ENCODE measurements at places on chromosomes 7 and 10. TPM values are rescaled to one million over a fixed set of nuclear protein-coding genes. Genes with fewer than 3 reads are reported as not detected.
A peak's percentile ranks its signal among the peaks of the same experiment; 100 is the strongest.

- DNase-seq, result no peak
These were observed 1065.8 kb downstream of the REEP3 start for GRCh38 chr10:64586934-64587503.

DNA sequence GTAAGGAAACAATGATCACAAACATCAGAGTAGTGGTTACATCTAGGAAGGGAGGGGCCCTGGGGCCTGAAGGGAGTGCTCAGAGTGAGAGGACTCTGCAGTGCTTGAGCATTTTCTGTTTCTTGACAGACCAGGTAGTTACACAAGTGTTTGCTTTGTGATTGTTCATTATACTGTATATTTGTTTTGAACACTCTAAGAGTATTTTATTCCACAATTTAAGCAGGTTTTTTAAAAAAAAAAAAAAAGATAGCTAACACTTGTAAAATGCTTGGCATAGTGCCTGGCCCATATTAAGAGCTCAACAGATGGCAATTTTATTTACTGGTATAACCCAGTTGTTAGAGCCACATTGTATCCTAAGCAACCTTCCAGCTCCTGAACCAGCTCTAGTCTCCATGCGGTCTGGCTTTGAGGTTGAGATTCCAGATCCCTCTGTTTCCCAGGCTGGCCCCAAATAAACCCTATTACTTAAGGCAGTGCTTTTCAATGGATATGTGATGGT is 20.1 kb upstream of the ATXN7L1 start:
- no peak for DNase-seq

DNA sequence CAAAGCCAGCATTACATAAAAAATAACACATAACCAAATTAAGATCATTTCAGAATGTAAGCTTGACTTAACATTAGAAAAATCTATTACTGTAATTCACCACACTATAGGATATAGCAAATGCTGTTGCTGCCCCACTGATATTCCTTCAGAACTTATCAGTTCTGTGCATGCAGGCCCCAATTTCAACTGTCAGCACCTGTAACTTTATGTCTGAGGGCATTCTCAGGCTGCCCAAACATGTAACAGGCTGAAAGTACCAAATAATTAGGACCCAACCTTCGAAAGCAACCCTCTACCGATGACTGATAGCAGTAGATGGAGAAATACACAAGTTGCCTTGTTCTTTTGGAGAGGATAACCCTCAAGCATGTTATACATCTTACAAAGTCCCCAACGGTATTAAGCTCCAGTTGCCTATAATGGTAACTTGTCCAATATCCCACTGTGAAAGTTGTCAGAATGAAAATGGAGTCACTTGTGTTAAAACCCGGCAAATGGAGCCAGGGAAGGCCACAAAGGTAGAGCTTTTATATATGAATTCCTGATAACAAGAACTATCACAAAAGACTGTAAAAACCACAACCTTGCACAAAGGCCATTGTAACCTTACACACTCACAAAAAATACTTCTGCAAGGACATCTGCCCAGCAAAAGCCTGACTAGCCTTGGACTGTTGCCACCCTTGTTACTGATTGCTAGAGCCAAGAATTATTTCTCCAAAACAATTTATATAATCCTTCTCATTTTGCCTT is 66.9 kb upstream of the ZNF746 start:
- DNase-seq, result peak; percentile 30

Gene RASSF4
- 79.1 TPM for total RNA-seq

Gene BTBD16
- not detected for total RNA-seq

GRCh38 chr10:7084280-7085005 is 326.4 kb downstream of the SFMBT2 start:
- DNase-seq, result no peak

Gene CLRN3
- total RNA-seq, result not detected

- DNase-seq, result no peak
These were observed 324.3 kb downstream of the ZNF716 start for GRCh38 chr7:57774300-57774699.

- DNase-seq, result no peak
These were observed 5.7 kb upstream of the ZNF503 start for GRCh38 chr10:75407224-75407712.

Gene RHOBTB1
- total RNA-seq, result 32.3 TPM

DNA sequence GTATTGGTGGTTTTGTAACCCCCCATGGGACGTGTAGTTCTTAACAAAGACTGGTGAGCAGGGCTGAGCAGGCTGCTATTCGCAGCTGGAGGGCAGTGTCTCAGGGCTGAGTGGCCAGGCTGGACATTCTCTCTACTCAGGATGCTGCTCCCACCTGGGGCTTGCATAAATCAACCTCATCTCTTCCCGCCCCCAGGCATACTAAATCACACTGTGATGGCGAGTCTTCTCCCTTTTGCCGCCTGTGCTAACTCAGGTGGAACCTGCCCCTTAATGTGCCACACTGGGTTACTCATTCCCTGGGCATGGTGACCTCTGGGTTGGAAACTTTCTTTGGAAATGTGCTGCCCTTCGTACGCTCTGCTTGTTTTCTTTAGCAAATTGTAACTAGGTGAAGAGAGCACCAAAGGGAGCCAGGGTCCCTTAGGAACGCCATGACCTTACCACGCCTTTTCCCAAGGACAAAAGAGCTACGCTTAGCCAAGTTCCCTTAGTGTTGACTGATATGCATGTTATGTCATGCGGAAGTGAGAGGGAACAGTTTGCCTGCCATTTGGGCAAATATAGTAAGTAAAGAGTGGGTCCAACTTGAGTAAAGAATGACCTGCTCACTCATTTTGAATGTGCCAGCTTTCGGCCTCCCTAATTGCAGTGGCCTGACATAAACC is 40.4 kb upstream of the COBL start:
- peak; percentile 71 for DNase-seq

DNA sequence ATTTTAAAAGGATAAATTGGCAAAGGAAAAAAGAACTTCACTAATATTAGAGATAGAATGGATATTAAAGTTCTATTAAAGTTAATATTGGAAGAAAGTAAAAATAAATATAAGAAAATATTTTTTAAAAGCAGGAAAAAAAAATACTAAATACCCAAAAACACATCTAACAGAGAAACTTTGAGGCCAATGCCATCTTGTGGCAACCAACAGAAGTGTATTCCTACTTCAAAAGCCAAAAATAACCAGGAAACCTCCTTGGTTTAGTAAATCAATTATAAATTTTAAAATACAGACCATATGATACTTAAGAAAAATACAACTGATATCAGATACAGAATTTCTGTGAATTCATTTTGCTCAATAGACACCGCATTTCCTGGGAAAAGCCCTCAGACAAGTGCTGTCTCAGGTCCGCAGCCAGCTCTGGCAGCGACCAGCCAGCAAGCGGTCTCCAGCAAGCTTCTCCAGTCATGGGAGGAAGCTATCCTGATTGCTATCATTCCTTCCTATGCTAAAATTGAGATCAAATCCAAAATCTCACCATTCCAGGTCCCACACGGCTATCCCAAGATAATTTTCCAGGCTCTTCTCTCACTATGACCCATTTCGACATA is 65.3 kb downstream of the LMBR1 start:
- DNase-seq, result peak; percentile 46

- peak; percentile 61 for DNase-seq
These were observed 24.0 kb downstream of the CCSER2 start for GRCh38 chr10:84352251-84352842.

Gene DNAAF5
- 24.1 TPM for total RNA-seq

GRCh38 chr7:77674878-77675277 is 21.4 kb upstream of the RSBN1L start:
- DNase-seq, result peak; percentile 57

GRCh38 chr10:404346-404745 is 269.1 kb downstream of the ZMYND11 start:
- DNase-seq, result no peak

GRCh38 chr10:114879541-114880158 is 58.1 kb downstream of the FHIP2A start:
- DNase-seq, result peak; percentile 34

- peak; percentile 45 for DNase-seq
These were observed 94.0 kb downstream of the SLC37A3 start for GRCh38 chr7:140304191-140304799.

- DNase-seq, result peak; percentile 87
These were observed 105.5 kb downstream of the TRIM24 start for GRCh38 chr7:138565451-138566114.

DNA sequence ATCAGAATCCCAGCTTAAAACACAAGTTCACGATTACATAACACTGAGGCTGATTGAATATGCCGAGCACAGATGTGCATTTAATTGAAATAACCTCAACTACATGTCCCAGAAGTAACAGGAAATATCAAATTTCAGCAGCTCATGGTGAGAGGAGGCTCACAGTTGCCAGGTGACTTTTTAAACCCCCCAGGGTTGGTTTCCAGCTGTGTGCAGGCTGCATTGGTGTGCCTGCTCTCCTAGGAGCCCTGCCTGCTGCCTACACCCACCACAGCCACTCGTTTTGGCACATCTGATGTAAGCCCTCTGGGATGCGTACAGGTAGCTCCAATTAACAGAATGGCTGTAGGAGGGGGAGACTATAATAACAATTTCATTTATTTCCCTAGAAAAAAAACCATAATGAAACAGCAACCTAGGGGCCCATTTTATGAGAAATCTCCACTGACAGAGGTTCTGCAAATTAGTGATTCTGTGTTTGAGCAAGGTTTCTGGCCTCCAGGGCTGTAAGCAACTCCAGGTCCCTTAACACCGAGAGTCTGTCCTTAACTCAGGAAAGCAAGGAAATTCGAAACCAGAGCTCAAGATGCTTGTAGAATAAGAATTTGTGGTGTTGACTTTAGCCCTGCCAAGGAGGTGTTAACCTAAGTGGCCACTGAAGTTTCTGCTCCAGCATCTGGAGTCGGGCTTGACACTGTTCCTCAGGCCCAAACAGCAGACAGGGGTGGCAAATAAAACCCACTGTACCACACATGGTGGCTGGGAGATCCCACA is 161.9 kb downstream of the BMPER start:
- DNase-seq, result peak; percentile 6

DNA sequence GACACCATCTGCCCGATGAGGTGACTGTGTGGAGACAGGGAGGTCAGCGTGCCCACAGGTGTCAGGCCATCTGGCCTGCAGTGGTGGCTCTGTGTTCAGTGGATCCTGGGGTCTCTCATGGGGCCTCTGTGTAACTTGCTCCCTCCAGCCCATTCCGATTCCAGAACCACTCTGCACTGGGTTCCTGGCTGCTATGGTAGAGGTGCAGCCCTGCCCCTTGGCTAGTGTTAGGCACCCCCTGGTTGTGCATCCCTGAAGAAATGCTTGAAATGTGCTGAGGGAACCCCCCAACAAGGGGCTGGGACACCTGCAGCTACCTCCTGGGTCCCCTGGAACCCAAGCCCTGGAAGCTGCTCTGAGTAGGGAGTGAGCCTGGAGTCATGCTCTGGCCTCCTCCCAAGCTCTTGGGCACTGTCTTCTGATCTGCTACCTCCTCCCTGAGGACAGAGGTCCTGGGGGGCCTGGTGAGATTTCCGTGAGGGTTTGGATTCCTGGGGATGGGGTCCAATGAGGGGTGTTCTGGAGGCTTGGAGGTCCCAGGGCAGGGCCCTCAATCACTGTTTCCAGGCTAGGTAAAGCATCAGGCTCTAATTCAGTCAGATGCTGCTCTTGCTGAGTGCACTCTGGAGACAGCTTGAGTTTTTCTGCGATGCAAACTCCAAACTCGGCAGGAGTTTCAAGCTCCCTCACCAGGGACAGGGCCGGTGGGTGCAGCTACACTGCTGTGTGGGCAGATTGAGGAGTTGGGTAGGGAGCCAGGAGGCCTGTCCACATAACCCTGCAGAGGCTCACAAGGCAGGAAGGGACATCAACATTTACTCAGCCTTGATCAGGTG is 27.7 kb downstream of the RAMP3 start:
- no peak for DNase-seq
